ENCODE measurements at places on chromosomes 3 and 15.

DNA sequence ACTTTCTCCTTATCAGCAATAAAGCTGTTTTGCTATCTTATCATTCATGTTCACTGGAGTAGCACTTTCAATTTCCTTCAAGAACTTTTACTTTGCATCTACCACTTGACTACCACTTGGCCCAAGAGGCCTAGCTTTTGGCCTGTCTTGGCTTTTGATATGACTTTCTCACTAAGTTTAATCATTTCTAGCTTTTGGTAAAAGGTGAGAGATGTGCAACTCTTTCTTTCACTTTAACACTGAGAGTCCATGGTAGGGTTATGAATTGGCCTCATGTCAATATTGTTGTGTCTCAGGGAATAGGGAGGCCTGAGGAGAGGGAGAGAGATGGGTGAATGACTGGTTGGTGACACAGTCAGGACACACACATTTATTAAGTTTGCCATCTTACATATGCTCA is 31.0 kb upstream of the FAM3D start:
- DNase-seq = no peak

GRCh38 chr15:68042156-68042854 is 11.8 kb upstream of the PIAS1 start:
- no peak for DNase-seq

DNA sequence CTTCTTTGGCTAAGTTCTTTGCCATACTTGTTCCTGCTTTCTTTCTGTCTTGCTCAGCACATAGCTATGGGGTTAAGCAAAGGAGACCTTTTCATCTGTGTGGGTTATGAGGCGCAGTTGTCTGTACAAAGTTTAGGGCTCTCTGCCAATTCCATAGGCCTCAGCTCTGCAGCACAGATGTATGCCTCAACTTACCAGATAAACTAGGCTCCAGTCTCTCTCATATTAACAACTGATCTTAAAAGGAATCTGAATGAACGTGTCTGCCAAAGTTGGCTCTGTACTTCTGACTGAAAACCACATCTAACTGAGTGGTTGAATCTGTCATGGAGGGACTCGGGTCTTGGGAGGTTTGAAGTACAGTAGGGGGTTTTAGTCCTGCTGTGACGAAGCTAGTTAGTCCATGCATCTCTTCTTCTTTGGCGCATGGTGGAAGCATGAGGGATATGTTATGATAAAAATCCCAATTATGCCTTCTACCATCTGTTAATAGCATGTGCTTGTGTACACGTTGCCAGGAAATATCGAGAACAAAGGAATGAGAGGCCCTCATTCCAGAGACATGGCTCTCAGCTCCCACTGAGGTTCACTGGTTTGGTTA is 114.6 kb upstream of the TSC22D2 start:
- DNase-seq = peak; percentile 96

DNA sequence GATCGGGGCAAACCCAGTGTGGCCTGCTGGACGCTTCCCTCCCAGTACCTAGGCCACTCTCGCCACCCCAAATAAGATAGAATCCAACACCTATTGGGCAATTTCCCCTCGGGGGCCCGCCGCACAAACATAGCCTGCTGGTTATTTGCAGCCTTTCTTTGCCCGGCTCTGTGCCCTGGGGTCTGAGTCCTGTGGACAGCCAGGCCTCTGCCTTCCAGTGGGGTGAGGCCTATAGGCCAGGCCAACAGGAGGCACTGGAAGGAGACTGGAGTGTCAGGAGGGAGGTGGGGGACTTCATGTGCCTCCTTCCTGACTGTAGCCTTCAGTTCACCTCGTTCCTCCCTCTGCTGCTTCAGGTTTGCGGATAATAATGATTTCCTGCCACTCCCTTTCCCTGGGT is 47.4 kb upstream of the LDHAL6B start:
- no peak for DNase-seq

GRCh38 chr15:57100136-57100539 is 181.7 kb downstream of the TCF12 start:
- DNase-seq = no peak
